ENCODE measurements at places on chromosomes 4 and X. TPM values are rescaled to one million over a fixed set of nuclear protein-coding genes. Genes with fewer than 3 reads are reported as not detected.
A peak's percentile ranks its signal among the peaks of the same experiment; 100 is the strongest.

DNA sequence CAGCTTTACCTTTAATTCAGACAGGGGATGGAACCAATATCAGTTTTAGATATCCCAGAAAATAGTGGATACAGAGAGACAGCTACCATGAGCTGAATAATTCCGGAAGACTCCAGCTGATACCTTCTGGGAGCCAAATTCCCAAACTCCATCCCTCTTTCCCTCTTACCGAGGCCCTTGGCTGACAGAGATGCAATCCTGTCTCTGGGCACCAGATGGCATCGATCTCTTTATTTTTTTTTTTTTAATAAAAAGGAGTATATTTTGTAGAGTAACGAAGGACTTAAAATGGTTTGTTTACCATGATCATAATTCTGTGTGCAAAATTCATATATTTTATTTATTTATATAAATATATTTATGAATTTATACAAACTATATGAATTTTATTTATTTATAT is 31.0 kb downstream of the RAB40A start:
- DNase-seq, result peak; percentile 3

Gene DAPP1
- 10.5 TPM for total RNA-seq

Gene TRO
- total RNA-seq, result 47.0 TPM

Gene GPRASP2
- total RNA-seq, result 48.4 TPM

DNA sequence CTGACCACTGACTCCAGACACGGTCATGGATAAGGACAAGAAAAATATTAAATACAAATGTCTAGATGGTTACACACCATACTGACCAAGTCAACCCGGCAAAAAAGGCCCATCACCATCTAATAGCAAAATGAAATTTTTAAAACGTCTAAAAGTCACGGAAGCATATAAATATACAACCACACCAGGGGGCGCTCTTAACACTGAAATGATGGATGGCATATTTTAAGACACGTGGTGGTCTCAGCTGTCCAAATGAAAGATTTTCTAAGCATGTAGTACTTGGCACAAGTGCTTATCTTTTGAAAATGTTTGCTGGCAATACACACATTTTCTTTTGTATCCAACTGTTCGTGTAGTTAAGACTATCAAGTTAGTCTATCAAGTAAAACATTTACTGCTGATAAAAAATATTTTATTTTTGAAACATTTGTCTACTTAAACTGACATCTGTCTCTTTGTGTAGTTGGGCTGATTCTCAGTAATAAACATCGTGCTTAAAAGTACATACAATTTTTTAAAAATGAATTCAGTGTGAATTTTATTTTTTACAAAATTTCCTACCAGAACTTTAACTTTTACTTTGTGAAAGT is 64.6 kb downstream of the COX7B2 start:
- DNase-seq, result peak; percentile 90

Data from tongue (tissue), 3 donors.